ENCODE measurements at places on chromosomes 2 and 18.

GRCh38 chr18:58556331-58557007, 72.4 kb downstream of the ALPK2 start:
- no peak for DNase-seq

DNA sequence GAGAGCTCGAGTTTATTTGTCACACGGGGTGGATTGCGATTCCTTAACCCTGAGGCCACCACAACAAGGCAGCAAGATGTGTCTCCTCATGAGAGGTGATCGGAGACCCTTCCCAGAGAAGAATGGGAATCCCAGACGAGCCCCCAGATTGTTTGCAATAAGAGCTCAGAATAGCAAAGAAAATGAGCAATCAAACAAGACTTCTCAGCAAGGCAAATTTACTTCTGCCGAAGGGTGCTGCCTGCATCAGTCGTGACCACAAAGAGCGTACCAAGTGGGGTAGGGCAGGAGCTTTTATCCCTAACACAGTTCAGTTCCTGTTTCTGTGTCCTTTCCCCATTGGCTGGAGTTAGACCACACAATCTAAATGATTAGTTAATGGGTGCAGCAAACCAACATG, 237.5 kb upstream of the SYT4 start:
- DNase-seq: no peak

GRCh38 chr18:4352746-4353551, 102.2 kb downstream of the DLGAP1 start:
- DNase-seq: no peak

DNA sequence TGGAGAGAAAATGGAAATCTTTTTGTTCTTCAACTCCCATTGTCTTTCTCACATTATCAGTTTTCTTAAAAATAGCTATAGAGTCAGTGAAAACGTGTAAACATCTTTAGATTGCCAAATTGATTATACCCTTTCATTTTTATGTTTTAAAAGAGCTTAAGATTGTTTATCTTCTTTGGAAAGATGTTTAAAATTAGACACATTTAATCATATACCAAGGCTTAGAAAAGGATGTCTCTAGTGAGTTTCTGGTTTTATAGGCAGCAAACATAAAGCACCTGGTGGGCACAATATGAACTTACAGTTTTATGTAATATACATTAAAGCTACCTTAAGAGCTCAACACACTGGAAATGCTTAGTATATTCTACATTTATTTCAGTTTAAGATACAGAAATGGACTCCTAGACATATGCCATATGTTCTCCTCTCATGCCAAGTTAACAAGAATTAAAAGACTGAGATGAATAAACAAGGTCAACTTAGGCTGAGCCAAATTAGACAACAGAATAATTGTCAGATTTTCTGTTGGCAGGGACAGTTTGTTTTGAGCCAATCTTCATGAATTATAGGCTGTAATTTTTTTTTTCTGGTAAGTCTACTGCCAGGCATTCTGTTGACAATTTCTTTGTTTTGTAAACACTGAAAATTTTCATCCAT, 112.7 kb downstream of the OTX1 start:
- DNase-seq: no peak

- DNase-seq: no peak
Observed at GRCh38 chr2:113755035-113755834, 1.2 kb downstream of the SLC35F5 start.

DNA sequence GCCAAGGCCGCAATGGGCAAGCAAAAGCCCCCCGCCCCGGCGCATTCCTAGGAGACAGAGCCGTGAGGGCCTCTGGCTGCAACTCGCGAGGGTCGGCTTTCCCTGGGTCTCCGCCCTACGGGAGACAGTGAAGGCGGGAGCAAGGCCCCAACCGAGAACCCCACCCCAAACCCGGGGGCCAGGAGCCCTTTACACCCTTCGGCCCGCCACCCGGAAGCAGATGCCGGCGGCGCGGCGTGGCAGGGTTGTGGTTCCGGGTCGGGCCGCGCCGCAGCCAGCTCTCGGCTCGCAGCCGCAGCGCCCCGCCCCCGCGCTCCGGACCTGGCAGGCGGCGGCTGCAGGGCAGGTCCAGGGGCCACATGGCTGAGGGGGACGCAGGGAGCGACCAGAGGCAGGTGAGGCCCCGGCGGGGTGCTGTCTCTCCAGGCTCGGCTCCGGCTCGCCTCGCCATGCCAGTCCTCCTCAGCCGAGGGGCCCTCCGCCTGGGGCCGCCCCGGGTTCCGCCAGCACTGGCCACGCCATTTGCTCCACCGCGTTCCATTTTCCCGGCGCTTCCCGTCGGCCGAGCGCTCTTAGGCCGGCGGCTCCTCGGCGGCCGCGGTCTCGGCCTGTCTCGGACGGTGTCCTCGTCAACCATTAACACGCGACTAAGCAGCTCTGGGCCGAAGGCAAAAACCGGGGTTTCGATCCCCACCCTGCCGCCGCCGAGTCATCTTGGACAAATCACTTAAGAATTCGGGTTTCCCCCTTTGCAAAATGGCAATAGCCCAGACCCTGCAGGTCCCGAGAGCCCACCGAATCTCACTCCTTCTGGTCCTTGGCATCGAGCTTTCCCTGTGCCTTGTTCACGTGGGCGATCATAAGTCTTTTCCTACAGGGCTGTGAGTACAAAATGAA, at the start of gene IMPACT:
TSS of gene IMPACT (plus strand) at position 273 of the 897 bp plus-strand sequence. CDS start at position 360, 87 bp downstream.
- peak; percentile 52 for DNase-seq

GRCh38 chr2:196275646-196276352, 104.4 kb upstream of the STK17B start:
- DNase-seq: no peak

DNA sequence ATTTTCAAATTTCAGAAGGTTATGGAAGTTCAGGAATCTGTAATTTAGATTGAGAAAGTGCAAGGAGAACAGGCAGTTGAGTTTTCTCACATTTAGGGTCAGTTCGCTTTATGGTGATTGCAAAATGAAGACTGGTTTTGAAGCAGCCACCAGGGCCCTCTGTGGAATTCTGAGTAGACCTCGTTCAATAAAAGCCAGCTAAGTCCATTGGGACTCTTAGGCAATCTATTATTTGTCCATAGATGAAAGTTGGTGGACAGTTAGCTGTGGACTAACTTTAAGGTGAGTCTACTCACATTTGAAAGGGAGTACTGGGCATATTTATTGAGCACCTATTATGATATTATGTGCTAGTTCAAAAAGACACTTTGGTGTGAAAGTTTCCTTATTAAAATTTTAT, 266.3 kb upstream of the LINC00305 start:
- no peak for DNase-seq

DNA sequence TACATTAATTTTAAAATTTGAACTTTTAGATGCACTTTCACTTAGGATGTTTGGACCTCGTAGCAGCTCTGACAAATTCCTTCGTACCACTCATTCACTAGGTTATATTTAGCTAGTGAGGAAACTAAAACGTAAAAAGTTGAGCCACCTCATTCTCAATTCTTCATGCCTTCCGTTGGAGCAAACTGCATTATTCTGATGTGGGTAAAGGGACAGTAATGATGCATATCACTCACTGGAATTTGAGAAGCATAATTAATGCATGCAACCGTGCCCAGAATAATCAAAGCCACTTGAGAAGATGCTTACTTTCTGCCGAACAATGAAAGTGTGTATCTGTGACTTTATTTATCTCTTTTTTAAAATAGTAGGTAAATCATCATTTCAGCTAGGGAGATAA, 2.2 kb downstream of the CNOT9 start:
- DNase-seq: no peak

DNA sequence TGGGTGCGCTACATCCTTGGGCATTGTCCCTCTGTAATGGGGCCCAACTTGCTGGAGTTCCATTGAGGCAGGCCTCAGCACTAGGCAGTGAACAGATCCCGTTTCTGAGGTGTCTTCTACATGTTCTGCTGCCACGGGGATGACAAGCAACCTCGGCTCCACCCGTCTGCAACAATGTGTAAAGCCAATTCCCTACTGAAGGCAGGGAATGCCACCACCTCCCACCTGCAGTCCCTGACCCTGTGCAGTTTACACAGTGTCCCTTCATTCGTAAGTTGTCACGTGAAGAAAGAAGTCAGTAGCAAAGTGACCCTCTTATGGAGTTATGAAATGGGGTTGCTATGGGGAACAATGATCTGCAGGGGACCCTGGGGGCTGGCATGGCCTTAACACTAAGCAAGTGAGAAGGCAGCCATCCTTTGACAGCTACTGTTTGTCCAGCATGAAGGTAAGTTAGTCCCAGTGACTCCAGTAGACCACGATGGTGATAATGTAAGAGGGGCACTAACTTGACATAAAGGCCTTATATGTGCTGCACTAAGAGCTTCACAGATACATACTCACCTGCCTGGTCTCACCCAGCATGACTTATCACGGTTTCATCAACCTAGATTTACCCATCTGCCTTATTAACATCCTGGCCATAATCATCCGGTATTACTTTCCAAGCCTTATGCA, 130.6 kb upstream of the ZSWIM2 start:
- DNase-seq: no peak

DNA sequence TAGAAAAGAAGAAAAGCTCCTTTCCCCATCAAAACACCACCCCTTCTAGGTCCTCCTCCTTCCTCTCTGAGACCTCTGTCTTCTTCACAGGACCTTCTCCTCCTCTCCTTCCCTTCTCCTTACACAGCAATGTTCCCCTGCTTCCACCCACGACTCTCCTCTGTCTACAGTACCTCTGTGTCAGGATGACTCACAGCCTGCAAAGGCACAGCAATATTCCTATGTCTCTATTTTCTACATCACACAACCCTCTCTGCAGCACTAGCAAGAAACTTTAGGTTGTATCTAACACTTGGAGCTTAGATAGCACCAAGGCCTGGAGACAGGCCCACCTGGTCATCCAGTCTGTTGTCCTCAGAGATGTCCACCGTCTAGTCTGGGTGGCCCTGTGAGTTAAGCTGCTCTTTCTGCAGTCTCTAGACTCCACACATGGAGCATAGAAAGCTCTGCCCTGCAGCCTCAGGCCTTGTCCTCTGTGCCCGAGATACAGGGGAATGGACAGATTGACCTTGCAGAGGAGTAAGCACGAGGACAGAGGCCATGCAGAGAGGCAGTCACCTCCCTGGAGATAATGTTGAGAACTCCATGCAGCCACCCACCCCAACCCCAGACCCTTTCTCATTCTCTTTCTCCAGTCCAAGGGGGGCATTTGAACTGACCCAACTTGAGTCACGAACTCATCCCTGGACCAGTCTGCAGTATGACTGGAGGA, 212.0 kb downstream of the TNS1 start:
- DNase-seq: no peak

- DNase-seq: no peak
Observed at GRCh38 chr2:181876614-181877063, 14.9 kb upstream of the ITPRID2 start.

DNA sequence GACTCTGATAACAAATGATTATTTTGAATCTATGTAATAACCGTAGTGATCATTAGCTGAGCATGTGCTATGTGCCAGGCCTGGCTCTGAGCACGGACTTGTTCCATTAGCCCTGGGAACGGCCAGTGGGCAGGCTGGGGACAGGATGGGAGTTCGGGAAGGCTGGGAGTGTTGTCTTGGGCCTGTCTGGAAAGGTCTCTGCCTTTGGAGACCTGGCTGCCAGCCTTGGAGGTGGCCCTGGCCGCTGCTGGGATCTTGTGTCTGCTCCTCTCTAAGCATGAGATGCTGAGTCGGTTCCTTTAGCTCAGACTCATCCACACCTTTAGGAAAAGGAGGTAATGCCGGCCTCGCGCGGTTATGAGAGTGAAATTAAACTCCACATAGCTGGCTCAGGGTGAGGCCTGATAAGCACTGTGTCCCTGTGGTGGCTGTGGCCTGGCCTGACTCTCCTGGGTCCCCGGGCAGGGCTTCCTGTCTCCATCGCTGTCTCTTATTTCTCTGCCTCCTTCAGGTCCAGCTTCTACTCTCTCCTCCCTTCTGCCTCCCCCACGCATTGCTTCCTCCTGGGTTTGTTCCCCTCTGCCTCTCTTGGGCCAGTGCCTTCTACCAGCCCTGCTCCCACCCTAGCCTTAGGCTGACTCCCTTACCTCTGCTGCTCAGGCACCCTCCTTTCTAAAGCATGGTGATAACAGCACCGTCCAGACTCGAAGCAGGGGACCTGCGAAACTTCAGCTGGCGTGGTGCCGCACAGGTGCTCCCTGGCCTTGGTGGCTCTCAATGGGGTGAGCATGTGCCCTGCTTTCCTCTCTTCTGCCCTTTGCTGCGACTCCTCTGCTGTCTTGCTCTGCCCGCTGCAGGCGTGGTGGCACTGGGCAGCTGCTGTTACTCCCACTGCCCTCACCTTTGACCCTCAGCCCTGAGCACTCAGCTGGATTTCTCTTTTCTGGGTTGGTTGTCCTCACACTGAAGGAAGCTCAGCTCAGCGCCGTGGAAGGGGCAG, 41.8 kb downstream of the NCK2 start:
- DNase-seq: no peak

DNA sequence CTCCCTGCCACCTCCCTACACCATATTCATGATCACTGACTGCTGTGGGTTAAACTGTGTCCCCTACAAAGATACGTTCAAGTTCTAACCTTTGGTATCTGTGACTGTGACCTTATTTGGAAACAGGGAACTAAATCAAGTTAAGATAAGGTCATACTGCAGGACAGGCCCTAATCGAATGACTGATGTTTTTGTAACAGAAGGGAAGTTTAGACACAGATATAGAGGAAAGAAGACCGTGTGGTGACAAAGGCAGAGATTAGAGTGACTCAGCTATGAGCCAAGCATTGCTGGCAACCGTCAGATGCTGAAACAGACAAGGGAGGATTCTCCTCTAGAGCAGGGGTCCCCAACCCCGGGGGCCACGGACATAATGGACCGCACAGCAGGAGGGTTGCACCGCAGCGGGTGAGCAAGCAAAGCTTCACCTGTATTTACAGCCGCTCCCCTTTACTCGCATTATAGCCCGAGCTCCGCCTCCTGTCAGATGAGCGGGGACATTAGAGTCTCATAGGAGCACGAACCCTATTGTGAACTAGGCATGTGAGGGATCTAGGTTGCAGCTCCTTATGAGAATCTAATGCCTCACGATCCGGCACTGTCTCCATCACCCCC, 28.9 kb upstream of the RNF152 start:
- DNase-seq: no peak

DNA sequence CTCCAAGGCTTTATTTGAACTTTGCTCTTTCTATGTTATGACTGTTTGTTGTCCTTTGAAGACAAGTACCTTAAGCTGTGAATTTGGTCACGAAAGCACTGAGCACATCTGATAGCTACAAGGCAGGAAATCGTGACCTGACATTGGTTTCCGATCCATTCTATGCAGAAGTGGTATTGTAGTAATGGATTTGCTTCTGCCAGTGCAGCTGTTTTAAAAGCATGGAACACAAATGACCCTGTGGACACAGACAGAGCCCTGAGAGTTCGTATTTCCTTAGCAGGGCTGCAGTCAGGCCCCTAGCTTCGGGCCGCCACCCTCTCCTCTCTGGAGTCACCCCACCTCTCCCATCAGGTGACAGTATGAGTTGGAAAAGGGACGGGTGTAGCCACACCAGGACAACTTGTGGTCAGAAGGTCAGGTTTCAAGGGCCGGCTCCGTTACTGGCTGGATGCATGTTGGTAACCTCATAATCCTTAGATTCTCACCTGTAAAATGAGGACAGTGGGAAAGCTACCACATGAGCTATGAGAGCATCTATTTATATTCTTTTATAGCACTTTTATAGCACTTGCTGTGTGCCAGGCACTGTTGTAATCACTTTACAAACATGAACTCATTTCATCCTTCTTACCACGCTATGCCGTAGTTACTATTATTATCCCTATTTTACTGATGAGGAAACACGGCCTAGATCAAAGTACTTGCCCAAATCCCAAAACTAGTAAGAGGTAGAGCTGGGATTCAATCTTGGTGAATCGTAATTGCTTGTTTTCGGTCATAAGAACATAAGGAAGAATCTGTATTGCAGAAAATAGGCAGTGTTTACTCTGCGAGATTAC, 70.2 kb downstream of the SPATS2L start:
- no peak for DNase-seq
